Natural killer cell treated with Interleukin-12 subunit alpha and Interleukin-12 subunit beta and Interleukin-15 and Interleukin-18, amount 100 ng/mL, for 72 hours (primary cell): ENCODE measurements at places on chromosomes 13 and 19. TPM values are rescaled to one million over a fixed set of nuclear protein-coding genes. Genes with fewer than 3 reads are reported as not detected.

Gene LYPD3
- total RNA-seq = not detected

DNA sequence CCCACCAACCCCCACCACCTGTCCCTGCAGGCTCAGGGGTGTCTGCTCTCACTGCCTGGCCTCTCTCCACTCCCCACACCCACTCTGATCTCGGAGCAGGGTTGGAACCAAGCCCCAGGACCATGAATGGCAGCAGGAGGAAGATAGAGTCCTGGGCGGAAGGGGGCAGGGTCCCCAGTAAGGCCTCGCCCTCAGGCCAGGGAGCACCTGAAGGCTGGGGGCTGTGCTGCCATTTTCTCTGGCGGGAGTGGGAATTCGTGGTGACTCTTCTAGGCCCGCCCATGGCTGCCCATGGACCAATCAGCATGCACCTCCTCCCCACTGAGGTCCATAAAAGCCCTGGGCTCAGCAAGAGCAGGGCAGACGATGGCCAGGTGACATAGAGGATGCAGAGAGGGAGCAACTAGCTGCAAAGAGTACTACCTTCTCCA is 25.0 kb downstream of the KBTBD6 start:
- no peak for DNase-seq

GRCh38 chr19:18225702-18226468 is at the start of gene PDE4C:
Gene PDE4C (minus strand): TSS chr19:18226438. CDS start chr19:18226415, 23 bp downstream.
- DNase-seq = peak; percentile 70

DNA sequence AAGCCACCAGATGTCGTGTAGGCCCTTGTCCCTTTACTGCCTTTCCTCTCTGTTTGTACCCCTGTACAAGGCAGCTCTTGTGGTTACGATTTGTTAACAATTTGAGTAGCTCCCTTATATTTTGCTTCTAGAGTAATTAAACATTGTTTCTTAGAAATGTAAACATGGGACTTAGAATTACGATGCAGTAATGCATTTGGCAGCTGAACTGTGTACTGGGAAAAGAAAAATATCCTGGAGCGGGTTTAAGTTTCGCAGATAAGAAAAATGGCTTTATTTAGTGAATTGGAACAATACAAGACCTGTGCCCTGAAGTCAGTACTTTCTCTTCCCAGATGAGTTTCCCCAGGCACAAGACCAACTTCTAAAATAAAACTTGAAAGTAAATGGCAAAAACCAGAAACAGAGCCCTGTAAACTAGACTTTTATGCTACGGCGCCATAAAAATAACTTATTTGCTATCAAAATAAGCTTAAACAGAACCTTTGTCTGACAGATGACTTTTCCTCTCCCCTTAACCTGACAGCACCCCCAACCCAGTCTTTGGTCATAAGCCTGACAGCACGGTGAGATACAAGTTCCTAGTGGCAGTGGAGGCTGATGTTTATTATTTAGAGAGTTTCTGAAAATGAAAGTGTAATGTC is 63.0 kb downstream of the LRCH1 start:
- no peak for DNase-seq

Gene CACNG7
- total RNA-seq = not detected

GRCh38 chr13:28526876-28527275 is 31.9 kb upstream of the FLT1 start:
- DNase-seq = no peak

DNA sequence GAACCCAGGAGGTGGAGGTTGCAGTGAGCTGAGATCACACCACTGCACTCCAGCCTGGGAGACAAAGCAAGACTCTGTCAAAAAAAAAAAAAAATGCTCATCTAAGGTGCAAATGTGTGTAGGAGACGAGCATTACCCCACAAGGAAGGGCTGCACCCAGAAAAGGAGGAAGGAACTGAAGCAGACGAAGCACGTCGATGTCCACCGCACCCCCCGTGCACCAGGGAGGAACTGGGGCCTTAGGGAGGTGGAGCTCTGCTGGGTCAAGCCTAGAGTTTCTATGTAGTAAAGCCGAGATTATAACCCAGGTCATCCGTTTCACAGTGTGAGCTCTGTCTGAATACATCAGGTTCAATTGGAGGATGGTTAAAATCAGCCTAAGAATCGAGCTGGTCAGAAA is 1.1 kb downstream of the VSTM1 start:
- no peak for DNase-seq

Gene ZNF813
- 3.9 TPM for total RNA-seq

GRCh38 chr13:51802631-51803418 is 1.1 kb downstream of the DHRS12 start:
- DNase-seq = no peak

DNA sequence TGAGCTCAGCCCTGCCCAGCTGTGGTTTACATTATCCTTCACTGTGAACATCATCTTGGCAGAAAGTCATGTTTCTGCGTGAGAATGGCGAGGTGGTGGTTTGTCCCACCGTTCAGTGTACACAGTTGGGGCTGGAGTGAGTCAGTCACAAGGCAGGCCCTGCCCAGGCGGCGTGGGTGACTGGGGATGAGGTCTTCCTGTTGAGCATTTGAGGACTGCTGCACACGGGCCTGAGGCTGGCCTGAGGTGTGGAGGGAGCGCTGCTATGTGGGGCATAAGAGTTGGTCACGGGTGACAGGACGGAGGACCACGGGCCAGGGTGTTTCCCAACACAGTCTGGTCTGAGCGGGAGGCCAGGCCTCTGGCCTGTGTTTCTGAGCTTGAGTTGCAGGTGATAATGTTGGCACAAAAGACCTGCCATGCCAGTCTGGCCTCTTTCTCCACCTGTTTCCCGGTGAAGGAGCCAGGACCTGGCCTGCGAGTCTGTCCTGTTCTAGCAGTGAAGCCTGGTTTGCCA is 13.4 kb upstream of the C19orf33 start:
- DNase-seq = no peak

DNA sequence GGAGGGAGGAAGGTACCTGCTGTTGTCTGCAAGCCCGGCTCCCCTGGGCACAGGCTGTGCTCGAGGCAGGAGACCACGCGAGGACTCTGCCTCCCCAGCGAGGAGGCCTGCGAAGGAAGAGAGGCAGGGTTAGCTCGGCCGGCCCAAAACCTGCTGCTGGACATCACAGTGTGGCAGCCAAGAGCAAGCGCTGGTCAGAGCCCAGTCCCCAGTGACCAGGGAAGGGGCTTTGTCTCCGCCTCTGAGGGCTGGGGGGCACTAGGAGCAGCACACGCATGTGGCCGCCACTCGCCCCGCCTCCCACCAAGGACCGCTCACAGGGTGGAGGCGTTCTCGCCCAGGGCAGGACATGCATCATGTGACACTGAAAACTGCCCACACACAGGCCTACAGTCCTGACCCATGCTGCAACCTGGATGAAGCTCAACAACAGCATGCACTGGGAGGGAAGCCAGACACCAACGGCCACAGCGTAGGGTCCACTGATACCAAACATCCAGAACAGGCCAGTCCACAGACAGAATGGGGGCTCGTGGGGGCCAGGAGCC is 8.5 kb downstream of the MIER2 start:
- no peak for DNase-seq

DNA sequence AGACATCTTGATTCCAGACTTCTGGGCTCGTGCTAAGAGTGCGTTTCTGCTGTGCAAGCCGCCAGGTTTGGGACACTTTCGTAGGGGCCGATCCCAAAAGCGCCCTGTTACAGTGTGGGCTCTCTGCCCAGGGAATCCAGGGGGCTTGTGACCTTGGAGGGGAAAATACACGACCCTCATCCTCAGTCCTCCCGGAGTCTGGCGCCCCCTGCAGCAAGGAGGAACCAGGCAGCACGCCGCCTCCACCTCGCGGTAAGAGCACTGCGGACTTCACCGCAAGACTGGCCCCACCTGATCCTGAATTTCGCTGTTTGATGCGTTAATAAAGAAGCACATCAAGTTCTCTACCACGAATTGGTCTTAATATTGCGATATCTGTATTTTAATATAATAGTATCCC is 5.2 kb downstream of the POLRMT start:
- no peak for DNase-seq

Gene DCLK1
- total RNA-seq = not detected

DNA sequence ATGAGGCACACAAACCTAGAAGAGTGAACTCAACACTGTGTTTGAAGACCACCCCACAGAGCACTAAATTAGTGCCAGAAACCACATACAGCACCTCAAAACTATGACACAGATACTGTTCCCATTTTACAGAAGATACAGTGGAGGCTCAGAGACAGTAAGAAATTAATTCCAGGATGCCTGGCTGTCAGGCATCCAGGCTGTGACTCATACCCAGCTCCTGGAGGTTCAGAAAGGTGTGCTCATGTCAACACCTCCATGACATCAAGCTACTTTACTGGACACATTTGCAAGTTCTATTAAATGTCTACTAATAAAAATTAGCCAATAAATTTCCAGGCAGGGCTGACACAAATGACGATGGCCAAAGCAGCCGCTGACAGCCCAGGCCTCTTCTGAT is 176.3 kb downstream of the ABCC4 start:
- DNase-seq = no peak

Gene MYBPC2
- 0.50 TPM for total RNA-seq

GRCh38 chr13:49086722-49087121 is 111.0 kb downstream of the FNDC3A start:
- no peak for DNase-seq

DNA sequence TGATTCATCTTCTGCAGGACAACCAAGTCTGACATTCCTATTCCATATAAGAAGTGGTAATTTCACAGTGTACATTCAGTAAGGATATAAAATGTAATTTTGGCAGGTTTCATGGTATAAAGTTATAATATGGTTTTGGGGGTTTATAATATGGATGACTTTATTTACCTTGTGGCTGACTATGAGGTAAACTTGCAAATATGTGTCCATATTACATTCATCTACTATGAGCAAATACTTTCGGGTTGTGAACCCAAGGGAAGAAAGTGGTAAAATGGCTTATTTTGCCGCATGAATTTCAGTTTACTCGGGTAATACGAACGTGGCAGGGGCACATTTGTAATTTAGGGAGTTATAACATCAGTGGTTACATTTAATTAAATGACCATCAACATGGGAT is 86.7 kb upstream of the TNFSF11 start:
- no peak for DNase-seq

GRCh38 chr19:53621885-53622740 is 9.7 kb upstream of the DPRX start:
- DNase-seq = no peak

GRCh38 chr13:69373747-69374425 is 733.7 kb upstream of the ATXN8OS start:
- DNase-seq = no peak

Gene KIR3DL1
- total RNA-seq = 31.2 TPM

DNA sequence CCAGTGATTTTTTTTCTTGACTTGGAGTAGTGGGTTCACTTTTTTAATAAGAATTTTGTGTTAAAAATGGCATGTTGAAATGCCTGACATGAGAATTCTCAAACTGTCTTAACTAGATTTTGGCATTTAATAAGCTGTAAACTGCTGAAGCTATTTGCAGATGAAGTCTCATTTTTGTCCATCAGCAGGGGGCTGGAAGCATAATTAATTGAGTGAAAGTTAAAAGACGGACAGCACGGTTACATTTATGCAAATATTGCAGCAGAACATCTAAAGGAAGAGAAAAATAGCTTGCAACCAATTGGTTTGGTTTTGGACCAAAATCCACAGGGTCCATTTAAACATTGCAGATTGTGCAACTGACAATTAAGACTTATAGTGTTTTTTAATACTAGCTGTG is 837.3 kb upstream of the KLHL1 start:
- DNase-seq = no peak

- peak; percentile 72 for DNase-seq
These were observed 78.3 kb downstream of the CYSLTR2 start for GRCh38 chr13:48731957-48732569.

DNA sequence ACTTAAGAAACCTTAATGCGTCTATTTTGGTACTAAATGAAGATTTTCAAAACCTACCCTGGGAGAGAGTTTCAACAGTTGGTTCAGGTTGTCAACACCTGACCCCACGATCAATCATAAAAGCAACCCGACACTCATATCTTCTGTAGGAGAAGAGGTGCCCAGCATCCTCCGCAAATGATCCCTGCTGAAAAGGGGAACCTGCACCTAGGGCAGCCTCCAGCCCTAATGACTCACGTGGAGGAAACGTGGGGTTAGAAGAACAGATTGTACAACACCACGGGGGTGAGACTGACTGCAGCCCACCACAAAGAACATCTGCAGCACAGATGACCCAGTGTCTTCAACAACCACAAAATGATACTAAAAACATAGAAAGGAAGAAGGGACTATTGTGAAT is 116.3 kb downstream of the RAB20 start:
- no peak for DNase-seq

GRCh38 chr19:46270521-46271256 is 26.2 kb upstream of the HIF3A start:
- no peak for DNase-seq

DNA sequence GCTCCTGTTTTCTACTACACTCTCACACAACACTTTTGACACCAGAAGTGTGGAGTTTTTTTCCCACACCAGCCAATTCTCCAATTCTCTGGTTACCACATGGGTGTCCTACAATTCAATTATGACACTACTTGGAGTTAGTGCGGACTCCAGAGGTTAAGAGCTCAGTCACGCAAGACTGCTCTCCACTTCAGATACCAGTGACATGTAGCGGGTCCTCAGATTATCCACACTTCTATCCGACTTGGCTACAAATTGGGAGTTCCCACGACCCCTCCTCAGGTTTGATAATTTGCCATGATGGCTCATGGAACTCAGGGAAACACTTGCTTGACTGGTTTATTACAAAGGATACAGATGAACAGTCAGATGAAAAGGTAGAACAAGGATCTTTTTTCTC is 32.9 kb downstream of the PAN3 start:
- no peak for DNase-seq

GRCh38 chr19:53771144-53771543 is 53.0 kb downstream of the NLRP12 start:
- DNase-seq = no peak

Gene PSG2
- total RNA-seq = not detected

- DNase-seq = no peak
These were observed 85.1 kb downstream of the ABCC4 start for GRCh38 chr13:95216182-95216581.
